ENCODE measurements at places on chromosomes 4 and X.

GRCh38 chr4:56466910-56467283 is 520 bp upstream of the SRP72 start:
- DNase-seq, result no peak

DNA sequence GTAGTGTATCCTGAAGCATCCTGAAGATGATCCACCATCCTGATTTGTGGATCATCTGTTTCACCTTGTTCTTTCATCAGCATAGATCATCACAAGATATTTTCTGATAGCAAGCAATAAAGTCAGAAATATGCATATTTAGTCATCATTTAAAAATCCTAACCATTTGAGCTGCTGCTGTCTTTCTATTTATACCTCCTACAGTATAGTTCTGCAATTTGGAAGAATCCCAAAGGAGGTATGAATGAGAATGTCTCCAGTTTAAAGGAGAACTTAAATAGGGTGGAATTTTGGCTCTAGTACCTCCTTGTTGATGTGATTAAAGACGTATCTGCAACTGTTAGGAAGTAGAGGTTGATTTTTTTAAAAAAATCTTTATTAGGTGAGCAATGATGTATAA is 7.6 kb downstream of the SLC25A14 start:
- no peak for DNase-seq

DNA sequence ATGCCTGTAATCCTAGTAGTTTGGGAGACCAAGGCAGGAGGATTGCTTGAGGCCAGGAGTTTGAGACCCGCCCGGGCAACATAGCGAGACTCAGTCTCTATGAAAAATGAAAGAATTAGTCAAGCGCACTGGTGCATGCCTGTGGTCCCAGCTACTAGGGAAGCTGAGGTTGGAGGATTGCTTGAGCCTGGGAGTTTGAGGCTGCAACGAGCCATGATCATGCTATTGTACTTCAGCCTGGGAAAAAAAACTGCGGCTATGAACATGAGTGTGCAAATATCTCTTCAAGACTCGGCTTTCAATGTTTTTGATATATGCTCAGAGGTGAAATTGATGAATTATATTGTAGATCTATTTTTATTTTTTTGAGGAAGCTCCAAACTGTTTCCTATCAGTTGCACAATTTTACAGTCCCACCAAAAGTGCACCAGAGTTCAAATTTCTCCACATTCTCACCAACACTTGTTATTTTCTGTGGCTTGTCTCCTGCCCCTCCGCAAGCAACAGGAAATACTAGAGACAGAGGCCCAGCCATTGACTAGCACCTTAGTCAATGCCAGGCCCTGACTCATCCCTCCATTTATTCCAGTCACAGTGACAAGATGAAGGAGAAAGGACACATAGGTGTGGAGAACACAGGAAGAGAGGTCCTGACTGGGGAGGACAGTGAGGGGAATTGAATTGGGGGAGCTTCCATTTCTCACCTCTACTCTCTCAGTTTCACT is 33.1 kb upstream of the ZNF41 start:
- no peak for DNase-seq

DNA sequence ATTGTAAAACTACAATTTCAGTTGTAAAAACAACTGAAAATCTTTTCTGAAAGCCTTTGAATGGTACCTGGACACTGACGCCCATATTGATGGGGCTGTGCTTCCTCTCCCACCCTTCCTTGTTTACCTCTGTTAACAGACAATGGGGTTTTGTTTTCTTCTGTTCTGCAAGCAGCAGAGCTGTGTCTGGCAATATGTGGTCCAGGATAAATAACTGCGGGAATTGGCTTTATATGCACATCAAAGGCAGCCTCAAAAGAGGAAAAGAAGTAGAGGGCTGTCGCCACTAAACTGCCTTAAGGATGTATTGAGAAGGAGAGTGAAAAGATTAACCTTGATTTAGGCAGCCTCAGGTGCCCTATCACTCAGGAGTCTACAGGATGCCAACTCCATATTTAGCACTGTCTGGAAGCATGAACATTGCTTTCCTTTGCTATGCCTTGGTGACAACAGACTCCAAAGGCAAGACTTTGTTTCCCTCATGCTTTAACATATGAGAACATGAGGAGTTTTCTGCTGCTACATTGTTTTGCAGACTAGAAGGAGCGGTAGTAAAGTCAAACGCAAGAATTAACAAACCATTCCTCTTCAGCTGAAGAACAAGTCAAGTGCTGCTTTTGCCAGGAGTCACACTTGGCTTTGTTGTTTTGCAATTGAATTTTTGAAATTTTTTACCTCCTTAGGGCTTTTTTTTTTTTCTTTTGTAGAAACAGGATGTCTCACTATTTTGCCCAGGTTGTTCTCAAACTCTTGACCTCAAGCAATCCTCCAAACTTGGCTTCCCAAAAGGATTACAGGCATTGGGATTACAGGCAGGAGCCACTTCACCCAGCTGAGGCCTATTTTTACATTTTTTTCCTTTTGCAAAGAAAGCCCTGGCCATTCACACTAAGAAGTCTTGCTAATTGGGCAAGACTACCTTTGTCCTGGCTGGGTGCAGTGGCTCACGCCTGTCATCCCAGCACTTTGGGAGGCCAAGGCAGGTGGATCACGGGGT is 3.0 kb downstream of the IL21 start:
- DNase-seq, result no peak

DNA sequence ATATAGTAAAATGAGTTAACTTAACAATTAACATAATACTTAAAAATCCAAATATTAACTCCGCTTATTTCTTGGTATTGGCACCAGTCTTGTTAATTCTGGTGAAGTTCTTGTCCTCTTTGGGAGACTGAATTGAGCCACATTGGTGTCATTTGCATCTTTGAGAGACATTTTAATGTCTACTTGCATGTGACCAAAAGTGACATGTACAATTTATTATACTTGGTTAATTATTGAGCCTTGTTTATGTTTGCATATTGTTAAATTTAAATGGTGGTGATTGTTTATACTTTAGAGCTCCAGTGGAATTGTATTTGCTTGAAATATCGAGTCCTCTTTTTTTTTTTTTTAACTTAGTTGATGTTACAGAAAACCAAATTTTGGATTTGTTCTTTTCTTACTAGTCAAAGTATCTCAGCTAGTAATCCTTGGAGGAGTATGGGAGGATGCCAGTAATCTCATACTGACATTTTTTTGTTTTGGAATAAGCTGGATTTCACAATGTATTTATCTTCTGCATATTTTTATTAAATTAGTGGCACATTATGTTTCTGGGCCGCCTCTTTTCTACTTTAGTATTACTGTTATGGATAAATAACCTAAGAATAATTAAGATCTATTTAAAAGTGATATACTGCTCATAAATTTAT is 3.9 kb downstream of the SPCS3 start:
- no peak for DNase-seq

DNA sequence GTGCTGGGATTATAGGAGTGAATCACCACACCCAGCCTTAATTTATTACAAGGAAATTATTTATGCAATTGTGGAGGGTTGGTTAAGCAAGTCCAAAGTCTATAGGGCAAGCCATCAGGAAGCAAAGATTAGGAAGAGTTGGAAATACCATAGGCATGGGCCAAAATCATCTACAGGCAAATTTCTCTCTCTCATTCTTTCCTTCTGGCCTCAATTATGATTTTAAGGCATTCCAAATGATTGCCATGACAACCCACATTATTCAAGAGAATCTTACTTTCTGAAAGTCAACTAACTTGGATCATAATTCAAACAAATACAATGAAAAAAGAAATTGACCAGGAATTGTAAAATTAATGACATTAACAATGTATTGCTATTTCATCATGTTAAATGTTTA is 400.8 kb downstream of the GPM6A start:
- DNase-seq, result no peak

GRCh38 chr4:101785486-101785885 is 5.0 kb upstream of the BANK1 start:
- DNase-seq, result no peak

DNA sequence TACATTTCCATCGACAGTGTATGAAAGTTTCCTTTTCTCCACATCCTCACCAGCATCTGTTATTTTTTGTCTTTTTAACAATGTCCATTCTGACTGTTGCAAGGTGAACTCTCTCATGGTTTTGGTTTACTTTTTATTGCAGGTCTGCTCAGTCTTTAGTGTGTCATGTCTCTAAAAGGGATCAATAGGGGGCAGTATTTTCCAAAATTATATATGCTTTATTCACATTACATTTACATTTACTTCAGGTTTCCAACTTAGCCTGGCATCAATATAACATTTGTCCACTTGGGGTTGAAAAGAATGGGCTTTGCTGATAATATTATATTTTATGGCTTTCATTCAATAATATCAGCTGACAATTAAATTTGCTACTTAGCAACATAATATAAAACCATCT is 265.0 kb upstream of the SLITRK2 start:
- DNase-seq, result no peak

- no peak for DNase-seq
Observed at GRCh38 chr4:134490863-134491262, 289.3 kb upstream of the PABPC4L start.

DNA sequence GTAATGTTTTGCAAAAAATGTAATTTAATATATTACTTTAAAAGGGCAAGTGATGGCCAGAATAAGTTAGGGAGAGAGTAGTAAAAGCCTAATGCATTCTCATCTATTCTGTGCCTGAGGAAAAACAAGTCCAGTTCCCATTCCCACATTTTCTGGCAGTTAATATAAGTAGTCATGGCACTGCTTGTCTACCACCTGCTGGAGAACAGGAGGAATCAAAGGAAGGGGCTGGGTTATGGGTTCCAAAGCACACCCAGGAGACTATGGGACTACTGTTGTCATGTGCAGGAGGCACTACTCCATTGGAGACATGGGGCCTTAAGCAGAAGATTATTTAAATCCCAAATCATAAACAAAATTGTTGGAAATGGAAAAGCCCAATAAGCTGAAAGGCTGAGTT is 2618.6 kb downstream of the ARAP2 start:
- no peak for DNase-seq

GRCh38 chr4:40991908-40992307 is 222.4 kb downstream of the APBB2 start:
- no peak for DNase-seq

DNA sequence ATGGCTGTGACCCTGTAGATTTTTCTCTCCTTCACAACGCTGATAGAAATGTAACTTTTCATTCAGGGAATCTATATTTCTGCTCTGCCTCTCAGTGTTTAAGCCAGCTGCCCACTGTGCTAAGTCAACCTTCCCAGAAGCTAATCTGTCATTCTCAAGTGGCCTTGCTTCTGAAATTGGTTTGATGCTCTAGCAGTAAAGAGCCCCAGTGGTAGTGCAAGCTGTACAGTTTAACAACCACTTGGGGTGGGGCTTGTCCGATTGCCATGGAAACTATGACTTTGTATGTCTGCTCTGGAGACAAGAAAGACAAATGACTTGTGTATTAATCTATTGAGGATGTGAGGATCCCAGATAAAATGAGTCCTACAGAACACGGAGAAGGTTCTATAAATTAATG is 620.9 kb upstream of the GALNT7 start:
- no peak for DNase-seq

- DNase-seq, result no peak
Observed at GRCh38 chrX:6856471-6856870, 291.0 kb upstream of the STS start.

- no peak for DNase-seq
Observed at GRCh38 chr4:54400188-54400587, 171.1 kb downstream of the PDGFRA start.

DNA sequence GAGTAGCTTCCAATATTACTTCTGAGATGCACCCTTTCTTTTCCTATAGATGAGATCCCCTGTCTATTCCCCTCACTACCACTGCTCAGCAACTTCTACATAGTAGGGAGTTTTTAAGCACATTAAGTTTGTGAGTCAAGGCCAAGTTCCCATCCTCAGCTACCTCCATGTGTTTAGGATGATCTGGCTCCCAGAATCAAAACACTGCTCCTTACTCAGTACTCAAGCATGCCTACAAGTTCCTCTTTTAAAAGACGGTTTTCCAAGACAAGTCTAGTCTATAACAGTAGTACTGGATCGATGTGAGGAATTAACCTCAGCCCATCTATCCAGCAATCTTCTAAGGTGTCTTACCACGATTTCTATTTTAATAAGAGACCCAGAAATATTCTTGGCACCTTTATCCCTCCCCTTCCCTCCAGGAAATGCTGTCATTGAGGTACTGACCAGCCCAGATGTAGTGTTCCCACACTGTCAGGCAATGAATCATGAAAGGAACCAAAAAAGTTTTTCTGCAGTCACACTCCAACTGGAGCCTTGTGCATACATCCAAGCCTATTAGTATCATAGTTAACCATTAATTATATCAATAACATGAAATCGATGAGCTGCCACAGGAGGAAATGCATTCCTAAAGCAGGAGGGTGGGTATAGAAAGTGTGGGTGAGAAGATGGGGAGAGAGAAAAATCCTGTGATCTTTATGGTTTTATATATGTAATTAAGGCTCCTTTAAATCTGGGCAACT is 29.6 kb downstream of the AREG start:
- DNase-seq, result no peak

- DNase-seq, result peak; percentile 28
Observed at GRCh38 chr4:145234091-145234706, 53.8 kb upstream of the OTUD4 start.

- DNase-seq, result no peak
Observed at GRCh38 chrX:135544338-135544948, 24.0 kb downstream of the INTS6L start.

DNA sequence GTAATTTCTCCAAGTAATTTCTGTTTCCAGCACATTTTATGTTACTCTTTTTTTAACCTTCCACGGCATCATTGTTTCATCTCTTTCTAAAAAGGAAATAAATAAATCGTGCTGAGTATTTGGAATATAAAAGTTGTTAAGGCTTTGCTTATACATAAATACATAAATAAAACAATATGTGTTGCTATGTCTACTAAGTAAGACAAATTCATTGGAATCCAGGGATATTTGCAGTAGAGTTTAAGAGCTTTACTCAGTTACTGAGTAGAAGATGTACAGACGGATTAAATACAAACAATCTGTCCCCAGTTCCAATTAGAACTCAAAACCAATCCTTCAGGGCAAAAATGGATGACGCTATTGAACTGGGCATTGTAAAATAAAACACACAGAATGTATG is 1.4 kb downstream of the ARHGAP24 start:
- no peak for DNase-seq

DNA sequence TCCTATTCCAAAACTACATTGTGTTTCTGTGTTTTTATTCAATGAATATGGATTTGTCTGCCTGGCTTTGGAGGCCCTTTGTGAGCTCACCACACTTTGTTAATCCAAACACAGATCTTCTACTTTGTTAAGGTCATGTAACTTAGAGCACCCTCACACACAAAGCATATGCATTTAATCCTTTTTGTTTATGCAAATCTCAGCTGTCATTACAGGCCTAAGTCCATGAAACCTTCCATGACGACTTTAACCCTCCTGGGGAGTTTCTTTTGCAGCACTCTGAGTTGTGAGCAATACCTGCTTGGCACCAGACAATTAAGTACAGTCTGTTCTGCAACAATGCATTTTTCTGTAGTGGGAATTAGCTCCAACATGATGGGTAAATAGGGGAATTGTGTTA is 14.9 kb downstream of the CCSER1 start:
- no peak for DNase-seq

DNA sequence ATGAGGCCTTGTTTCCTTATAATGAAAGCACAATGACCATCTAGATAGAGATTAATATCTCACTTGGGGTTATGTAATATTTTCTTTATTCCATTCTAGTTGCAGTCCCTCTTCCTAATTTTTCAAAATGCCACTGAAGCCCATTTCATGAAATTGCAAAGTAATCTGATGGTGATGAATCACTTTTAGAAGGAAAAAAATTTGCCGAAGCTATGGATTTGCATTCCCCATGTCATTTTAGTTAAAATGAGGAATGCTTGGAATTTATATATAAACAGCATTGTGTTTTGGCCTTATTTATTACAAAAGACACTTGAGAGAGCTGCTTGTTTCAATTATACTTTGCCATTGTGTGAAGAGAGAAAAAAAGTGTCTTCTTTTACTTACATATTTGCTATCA is 241.7 kb upstream of the TEX13A start:
- no peak for DNase-seq

Data from stromal cell of bone marrow (primary cell).